NCI-H2107 (cell line): ENCODE measurements at places on chromosomes 16 and 17.

GRCh38 chr17:46726206-46726605 lies 92.3 kb downstream of the WNT3 start:
- DNase-seq = no peak

GRCh38 chr17:31431852-31432658 lies 40.6 kb downstream of the RAB11FIP4 start:
- DNase-seq = no peak

DNA sequence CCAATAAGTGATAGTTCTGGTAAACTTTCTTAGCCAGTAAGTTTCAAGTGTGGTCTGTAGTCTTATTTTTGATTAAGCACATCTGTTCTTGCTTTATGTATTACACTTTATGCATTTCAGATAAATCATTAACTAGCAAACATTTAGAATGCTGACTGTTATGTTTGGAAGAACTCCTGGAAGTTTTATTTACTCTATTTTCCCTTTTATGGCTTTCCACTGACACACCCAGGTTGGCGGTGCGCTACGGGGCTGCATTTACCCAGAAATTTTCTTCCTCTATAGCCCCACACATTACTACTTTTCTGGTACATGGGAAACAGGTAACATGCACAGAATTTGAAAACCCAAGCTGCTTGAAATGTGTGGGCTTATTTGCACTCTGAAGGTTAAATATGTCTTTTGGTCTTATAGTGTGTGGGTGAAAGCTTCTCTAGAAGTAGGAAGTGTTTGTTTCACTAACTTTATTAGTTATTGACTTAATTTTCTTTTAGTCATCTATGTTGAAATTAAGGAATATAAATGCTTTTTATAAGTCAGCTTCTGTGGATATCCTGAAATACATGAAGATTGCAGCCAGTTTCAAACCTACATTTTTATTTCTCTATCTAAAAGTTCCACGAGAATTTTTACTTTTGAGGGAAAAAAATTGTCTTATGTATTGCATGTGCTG lies 203.7 kb downstream of the PHKB start:
- DNase-seq = no peak

DNA sequence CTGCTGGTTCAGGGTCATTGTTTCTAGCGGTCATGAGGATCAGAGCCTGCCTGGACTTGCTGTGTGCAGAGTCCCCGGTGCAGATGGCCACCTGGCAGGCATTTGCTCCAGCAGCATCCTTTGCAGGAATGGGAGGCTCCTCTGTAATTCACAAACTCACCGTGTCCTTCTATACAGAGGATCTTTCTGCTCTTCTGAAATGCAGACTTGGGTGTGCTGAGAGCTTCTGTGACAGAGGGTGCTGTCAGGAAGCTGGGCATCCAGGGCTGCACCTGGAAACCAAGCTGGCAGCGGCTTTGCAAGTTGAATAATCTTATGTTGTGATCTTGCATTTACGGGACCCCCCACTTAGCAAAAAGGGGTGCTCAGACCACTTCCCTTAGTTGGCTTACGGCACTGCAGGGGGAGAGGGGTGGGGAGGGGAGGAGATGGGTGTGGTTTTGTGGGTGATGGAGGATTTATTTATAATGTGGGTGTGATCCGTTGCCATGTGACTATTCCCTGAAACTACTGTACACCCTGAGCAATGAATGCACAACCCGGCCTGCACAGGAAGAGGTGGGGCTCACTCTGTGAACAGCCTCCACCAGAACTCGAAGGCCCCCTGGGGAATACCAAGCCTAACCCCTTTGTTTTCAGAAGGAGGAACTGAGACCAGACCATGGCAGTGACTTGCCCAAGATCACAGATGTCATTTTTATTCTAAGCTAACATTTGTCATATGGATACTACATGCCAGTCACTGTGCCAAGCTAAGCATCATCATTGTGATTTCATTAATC lies 178.3 kb downstream of the PRKCB start:
- no peak for DNase-seq

- DNase-seq = no peak
Measured at GRCh38 chr17:72938482-72938881, 154.0 kb downstream of the SLC39A11 start.

DNA sequence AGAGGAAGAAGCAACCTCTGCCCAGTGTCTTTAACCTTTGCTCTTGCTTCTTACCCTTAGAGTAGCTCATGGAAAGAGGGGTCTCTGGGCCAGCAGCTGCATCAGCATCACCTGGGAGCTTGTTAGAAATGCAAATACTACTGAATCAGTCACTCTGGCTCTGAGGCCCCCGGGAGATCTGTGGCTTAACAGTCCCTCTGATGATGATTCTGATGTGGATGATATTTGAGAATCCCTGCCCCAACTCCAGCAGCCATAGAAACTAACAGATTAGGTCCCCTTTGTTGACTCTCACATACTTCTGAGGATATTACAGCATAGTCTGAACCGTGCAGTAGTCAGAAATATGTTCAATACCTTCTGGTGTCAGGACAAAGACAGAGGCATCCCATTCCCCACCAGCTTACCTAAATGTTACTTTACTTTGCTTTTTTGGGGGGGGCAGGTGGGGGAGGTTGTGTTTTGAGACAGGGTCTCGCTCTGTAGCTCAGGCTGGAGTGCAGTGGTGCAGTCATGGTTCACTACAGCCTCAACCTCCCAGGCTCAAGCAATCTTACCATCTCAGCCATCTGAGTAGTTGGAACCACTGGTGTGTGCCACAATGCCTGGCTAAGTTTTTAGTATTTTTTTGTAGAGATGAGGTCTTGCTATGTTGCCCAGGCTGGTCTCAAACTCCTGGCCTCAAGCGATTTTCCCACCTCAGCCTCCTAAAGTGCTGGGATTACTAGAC lies 220.1 kb downstream of the CCDC182 start:
- DNase-seq = no peak

DNA sequence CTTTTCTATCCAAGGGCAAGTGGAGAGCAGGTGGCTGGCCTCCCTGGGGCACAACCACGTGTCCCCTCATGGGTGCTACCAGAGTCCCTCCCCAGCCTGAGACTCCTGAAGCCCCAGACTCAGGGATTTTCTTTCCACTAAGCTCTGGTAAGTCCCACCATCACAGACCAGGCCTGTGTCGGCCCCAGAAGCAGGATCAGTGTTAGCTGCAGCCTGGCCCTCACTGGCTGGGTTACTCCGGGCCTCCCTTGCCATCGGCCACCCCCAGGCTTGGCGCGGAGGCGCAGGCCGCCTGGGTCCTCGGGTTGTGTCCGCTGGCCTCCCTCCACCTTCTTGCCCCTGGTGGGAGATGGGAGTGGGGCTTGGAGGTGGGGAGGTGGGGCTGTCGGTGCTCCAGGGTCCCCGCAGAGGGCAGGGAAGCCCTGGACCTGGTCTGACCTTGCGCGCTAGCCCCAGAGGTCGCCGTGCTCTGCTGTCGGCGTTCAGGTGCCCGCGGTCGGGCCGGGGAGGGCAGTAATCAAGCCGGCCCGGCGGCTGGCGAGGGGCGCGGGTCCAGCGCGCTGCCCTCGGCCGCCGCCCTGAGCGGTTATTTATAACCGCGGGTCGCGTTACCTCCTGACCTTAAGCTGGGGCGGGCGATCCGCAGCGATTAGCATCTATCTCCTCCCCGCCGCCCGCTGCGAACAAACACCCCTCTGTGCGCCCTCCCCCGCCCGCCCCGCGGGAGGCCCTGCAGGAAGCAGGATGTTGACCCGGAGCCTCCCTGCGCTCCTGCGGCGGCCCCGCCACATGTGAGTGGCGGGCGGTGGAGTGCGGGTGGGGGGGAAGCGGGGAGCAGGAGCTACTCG lies 78.1 kb upstream of the TOB1 start:
- DNase-seq = peak; percentile 70

GRCh38 chr17:14712611-14713021 lies 411.7 kb downstream of the HS3ST3B1 start:
- no peak for DNase-seq
